ENCODE measurements at places on chromosomes 12 and 14.

- DNase-seq = no peak
Measured at GRCh38 chr12:115464111-115464581, 780.2 kb upstream of the TBX3 start.

GRCh38 chr12:69501154-69501895 is 31.1 kb downstream of the FRS2 start:
- DNase-seq = no peak

DNA sequence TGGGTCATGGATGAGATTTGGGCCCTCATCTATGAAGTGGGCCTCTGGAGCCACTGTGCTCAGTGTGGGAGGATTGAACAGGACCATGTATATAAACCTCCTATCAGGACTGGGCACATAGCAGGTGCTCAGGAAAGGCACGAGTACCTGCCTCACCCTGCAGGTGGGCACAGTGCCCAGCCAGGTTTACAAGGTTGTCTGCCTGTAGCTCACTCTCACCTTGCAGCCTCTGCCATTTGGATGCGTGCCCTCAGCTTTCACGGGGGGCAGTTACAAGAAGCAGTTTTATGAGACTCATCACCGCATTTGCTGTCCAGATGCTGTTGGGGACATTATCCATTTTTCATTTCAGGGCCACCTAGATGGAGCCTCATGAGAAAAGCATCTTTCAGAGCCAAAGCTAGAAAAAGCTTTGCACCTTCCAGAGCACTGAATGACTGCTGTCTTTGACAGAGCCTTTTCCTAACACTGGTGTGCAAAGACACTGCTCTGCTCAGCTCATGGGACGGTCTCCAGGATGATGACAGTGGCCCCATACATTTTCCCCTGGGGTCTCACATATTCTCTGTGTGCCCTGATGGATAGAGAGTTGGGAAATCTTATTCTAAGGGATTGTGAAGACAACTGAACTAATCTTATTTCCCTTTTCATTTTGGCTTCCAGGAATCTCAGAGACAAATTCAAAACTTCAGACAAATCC is 327.5 kb upstream of the RTL1 start:
- DNase-seq = no peak

DNA sequence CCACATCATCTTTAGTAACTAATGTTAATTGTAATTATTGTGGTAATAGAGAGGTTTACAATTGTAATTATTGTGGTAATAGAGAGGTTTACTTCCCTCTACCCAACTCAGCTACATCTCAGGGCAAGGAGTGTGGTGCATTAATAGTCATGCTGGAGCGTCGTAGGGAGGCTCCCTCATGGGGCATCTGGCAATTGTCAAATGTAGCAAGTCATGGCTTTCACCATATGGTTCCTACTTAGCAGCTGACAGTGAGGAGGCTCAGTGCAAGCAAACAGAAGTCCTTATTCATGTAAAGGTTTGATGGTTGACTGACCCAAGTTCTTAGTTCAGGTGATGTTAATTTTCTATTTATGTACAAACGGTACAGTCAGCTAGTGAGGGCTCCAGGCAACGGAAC is 1012.0 kb downstream of the FLRT2 start:
- no peak for DNase-seq

DNA sequence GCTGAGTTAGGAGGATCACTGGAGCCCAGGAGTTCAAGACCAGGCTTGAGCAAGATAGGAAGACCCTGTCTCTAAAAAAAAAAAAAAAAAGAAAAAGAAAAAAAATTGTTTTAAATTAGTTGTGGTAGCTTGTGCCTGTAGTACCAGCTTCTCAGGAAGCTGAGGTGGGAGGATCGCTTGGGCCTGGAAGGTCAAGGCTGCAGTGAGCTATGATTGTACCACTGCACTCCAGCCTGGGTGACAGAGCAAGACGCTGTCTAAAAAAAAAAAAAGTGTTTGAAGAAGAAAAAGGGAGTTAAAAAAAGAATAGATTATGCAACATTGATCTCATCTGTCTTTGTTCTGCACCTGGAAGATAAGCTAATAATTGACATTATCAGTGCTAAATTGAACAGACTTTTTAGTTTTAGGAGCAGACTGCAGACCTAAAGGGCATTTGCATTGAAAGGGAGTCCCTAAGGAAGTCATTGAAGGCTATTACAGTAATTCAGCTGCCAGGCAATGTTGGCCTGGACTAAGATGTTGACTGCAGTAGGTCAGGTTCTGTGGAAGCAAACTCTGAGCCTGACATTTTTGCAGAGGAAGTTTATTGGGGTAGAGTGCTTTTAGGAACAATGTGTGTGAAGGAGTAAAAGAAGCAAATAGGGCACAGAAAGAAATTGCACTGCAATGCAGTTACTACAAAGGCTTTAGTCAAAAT is 215.8 kb downstream of the PCNX1 start:
- DNase-seq = no peak

DNA sequence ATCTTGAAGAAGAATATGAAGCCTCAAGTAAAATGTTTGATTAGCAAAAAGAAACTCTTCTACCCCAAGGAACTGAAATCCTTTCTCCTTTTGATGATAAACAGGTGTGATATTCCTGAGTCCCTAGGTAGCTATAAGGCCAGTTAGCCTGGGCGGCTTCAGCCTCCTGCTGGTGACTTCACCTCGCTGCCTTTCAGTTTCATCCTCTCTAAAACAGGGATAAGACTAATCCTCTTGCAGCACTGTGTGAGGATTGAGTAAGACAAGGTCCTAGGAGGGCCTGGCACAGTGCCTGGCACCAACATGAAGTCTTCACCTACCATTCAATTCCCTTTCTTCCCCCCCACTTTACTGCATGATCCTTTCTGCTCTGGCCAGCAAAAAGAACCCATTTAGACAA is 42.1 kb downstream of the CIT start:
- DNase-seq = no peak

DNA sequence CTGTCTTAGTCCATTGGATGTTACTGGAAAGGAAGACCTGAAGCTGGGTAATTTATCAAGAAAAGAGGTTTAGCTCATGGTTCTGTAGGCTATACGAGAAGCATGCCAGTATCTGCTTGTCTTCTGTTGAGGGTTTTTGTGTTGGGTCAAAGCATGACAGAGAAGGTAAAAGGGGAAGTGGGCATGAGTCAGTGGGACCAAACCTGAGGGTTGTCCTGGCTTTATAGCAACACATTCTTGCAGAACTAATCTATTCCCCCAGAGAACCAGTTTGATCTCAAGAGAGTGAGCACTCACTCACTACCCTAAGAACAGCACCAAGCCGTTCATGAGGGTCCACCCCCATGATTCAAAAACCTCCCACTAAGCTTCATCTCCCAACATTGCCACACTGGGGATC is 19.0 kb upstream of the KRAS start:
- DNase-seq = no peak

DNA sequence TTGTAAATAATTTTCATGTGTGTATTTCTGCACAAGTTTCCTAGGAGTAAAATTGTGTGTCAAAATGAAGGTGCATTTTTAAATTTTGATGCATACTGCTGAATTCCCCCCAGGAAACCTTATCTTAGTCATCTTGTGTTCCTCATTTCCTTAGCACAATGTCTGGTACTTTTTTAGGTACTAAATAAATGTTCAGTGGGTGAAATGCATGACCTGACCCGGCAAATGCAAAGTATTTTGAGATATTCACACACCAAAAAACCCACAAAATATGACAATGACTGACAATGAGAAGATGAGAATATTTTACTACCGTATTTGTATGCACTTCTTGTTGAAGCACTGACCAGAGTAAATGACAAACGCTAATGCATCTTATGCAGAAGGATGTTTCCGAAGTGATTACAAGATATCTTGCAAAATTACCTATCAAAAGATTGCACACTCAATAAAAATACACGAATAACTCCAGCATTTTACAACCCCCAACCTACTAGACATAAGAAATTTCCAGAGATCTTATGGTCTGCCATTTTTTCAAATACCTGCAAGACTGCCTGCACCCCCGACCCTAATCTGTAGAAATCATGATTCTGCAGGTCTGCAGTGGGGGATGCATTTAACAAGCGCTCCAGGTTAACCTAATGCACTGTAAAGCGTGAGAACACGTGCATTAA is 895 bp upstream of the PRKAB1 start:
- no peak for DNase-seq

- no peak for DNase-seq
Measured at GRCh38 chr14:24137529-24138395, 1.8 kb downstream of the PSME1 start.

DNA sequence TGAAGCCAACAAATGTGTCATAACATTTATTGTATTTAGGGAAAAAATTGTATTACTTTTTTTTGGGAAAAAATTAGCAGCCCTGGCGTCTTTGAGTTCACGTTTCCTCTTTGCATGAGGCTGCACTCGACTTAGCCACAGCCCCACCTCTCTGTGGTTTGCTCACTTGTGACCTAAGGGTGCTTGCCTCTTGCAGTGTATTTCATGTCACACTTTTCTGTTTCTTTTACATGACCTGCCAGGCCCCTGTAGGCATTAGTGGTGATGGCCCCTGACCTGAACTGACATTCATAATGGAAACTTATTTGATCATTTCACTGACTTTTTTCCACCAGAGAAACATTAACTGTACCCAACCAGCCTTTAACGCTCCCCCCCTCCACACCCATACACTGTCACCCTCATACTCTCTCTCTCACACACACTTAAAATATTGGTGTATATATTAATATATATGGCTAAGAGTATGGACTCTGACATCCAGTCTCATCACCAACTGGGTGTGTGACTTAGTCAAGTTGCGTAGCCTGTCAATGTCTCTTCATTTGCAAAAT is 122.9 kb downstream of the PRKCH start:
- DNase-seq = no peak

DNA sequence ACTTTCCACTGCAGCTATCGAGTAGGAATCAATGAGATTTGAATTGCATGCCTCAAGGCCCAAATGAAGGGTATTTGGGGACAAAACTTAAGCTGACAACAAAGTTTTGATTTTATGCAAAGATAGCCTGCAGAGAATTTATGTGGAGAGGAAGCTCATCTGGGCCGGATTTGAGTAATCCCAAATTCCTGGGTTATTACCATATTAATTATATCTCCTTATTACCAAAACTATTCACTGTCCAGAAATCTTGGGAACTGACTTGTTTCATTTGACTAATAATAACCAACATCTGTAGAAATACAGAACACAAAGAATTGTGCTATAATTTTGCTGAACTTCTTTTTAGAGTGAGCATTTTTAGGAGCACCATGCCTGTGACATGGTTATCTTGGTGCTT is 70.4 kb downstream of the KITLG start:
- DNase-seq = no peak

GRCh38 chr14:34640826-34641225 is 10.9 kb upstream of the SNX6 start:
- no peak for DNase-seq

GRCh38 chr14:49447540-49448107 is 138.6 kb downstream of the RPS29 start:
- DNase-seq = peak; percentile 50

- no peak for DNase-seq
Measured at GRCh38 chr12:75137896-75138295, 71.7 kb downstream of the KCNC2 start.

DNA sequence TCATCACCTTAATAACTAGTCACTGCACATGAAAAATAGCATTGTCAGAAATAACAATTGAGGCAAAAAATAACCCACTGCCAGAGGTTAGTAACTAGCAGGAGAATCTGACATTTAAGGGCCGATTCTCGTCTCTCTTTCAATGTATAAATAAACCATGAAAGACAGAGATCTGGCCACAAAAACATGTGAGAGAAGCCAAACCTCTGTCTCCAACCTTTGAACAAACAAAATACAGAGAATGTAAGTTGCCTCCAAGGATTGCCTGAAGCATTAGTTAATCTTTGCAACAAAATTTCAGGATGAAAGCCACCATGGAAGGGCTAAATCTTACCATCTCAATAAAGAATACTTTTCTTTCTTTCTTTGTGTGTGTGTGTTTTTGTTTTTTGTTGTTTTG is 257.4 kb upstream of the TMTC1 start:
- DNase-seq = no peak

DNA sequence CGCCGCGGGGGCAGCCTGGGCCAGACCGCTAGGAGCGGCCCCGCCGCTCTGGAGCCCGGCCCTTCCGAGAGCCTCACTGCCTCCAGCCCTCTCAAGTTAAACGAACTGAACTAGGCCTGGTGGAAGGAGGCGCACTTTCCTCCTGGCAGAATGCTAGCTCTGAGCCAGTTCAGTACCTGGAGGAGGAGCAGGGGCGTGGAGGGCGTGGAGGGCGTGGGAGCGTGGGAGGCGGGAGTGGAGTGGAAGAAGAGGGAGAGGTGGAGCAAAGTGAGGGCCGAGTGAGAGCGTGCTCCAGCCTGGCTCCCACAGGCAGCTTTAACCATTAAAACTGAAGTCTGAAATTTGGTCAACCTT is 5.3 kb downstream of the LTB4R start:
- DNase-seq = no peak

GRCh38 chr12:107801150-107801549 is 26.6 kb downstream of the ASCL4 start:
- no peak for DNase-seq

DNA sequence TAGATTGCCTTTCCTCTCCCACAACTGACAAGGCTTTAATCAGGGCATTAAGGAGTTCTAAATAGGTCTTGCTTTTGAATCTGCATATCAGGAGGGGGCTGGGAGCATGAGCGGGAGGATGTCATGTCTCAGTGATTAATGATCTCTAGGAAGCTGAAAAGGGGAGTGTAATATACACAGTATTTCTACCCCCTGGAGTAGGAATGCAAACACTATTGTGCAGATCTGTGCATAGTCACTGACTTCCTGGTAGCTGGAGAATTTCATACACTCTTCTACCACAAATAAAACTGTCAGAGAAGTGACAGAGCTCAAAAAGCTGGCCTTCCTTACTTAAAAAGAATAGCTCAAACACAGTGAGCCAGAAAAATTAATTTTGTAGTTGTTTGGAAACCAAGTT is 65.8 kb downstream of the RIC8B start:
- no peak for DNase-seq

DNA sequence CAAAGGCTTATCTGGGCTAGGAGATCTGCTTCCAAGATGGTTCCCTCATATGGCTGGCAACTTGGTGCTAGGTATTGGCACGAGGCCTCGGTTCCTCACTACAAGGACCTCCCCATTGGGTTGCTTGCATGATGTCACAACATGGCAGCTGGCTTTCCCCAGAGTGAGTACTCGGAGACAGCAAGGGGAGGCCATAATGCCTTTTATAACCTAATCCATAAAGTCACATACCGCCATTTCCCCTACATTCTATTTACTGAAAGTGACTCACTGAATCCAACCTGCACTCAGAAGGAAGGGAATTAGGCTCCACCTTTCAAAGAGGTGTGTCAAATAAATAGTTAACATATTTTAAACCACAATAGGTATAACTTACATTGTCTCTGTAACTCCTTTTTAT is 130.9 kb downstream of the SAMD4A start:
- no peak for DNase-seq

GRCh38 chr12:9796971-9797370 is 30.3 kb upstream of the KLRF1 start:
- no peak for DNase-seq

- DNase-seq = no peak
Measured at GRCh38 chr12:110931315-110931728, 10.9 kb upstream of the MYL2 start.
